ENCODE measurements at places on chromosomes 1 and 21. TPM values are rescaled to one million over a fixed set of nuclear protein-coding genes. Genes with fewer than 3 reads are reported as not detected.

DNA sequence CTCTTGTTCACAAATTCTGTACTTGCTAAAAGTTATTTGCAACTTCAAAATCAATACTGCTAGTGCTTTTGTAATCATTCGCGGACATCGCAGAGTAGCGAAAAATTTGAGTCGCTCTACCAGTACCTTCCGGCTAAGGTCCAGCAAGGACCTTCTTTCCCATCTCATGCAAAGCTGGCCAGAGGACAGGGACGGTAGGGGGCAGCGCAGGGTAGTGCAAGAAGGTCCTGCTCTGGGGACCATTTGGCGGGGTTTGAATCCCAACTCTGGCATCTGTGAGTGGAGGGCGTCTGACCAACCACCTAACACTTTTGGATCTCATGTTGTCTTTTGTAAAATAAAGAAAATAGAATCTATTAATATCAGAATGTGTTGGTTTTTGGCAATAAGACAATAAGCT, 258.3 kb downstream of the SPATA17 start:
- no peaks in the 10 kb centered on the region for H3K36me3 ChIP-seq
- H3K27me3 ChIP-seq, result no peaks in the 10 kb centered on the region
- no peak overlapping the region for H3K27ac ChIP-seq
- no peak overlapping the region for H3K4me3 ChIP-seq
- no peaks in the 10 kb centered on the region for H3K4me1 ChIP-seq

GRCh38 chr21:44489962-44490361, 34.7 kb downstream of the LRRC3 start:
- H3K27ac ChIP-seq, result no peak overlapping the region
- H3K36me3 ChIP-seq, result no peaks in the 10 kb centered on the region
- peaks cover 2% of the 10 kb centered on the region for H3K27me3 ChIP-seq
- H3K4me1 ChIP-seq, result peaks cover 1% of the 10 kb centered on the region

DNA sequence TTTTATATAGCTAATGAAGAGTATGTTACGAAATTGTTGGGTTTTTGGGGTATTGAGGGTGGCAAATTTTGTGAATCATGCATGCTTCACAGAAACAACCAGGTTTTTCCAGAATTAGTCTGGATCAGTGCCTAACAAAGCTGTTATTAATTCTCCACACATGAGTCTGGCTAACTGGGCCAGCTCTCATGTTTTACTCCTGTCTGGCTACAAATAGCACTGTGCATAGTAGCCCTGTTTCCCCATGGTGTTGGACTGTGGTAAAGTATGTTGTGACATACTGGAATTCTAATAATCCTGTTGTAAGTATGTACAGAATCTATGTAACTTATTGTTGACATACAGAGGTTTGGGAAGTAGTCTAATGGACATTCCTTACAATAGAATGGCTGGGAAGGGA, 35.8 kb downstream of the S100B start:
- H3K27ac ChIP-seq, result no peak overlapping the region
- H3K4me1 ChIP-seq, result no peaks in the 10 kb centered on the region
- no peak for DNase-seq
- H3K4me3 ChIP-seq, result no peak overlapping the region
- H3K36me3 ChIP-seq, result peaks cover 77% of the 10 kb centered on the region

GLRX2 gene
- total RNA-seq, result 31.6 TPM

TMEM52 gene
- 1.2 TPM for total RNA-seq

- no peaks in the 10 kb centered on the region for H3K36me3 ChIP-seq
- no peak overlapping the region for H3K27ac ChIP-seq
- DNase-seq, result no peak
Measured at GRCh38 chr1:11729498-11730428, 6.2 kb upstream of the AGTRAP start.
